ENCODE measurements at places on chromosomes 7 and 10. TPM values are rescaled to one million over a fixed set of nuclear protein-coding genes. Genes with fewer than 3 reads are reported as not detected.

Gene GBX1
- total RNA-seq: not detected

Gene CFAP58
- total RNA-seq: 2.1 TPM

Gene FFAR4
- not detected for total RNA-seq

Gene NRG3
- not detected for total RNA-seq

Gene AGAP4
- total RNA-seq: 13.2 TPM

Gene GRID1
- total RNA-seq: 0.05 TPM

Gene KCTD7
- total RNA-seq: 8.7 TPM

Gene ADAM22
- total RNA-seq: 3.6 TPM

Gene CDC14C
- 0.23 TPM for total RNA-seq

Data from NCI-H460 (cell line).